ENCODE measurements at places on chromosomes 4 and X.

DNA sequence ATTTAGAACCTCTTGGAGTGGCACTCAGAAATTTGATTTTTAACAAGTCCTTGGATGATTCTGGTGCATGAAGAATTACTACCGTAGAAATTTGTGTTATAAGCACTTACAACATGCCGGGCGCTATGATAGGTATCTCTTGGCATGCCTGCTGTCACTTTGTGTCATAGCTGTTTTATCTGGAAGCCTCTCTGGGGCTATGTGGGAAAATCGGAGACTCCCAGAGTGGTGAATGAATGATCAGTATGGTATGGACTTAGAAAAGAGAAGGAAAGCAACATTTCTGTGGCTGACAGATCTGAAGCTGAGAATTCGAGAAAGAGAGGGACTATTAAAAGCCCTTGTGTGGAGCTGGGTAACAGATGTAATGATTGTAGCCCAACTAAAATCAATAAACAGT, 177.4 kb upstream of the MAMLD1 start:
- DNase-seq = no peak

DNA sequence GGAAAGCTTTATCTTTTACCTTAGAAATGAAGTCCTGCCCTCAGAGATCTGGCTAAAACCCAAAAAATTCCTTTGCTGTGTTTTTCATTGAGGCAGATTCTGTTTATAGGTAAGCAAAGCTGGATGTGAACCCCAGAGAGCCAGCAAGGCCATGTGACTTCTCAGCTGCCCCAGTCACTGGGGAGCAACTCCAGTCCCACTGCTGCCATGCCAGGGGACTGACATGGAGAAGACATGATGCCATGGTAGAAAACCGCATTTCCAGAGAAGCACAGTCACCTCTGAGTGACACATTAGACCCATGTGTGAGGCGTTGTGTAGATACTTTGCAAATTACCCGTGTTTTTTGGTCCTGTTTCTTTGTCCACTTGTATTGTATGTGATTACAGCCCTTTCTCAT, 45.4 kb downstream of the PTTG2 start:
- no peak for DNase-seq

DNA sequence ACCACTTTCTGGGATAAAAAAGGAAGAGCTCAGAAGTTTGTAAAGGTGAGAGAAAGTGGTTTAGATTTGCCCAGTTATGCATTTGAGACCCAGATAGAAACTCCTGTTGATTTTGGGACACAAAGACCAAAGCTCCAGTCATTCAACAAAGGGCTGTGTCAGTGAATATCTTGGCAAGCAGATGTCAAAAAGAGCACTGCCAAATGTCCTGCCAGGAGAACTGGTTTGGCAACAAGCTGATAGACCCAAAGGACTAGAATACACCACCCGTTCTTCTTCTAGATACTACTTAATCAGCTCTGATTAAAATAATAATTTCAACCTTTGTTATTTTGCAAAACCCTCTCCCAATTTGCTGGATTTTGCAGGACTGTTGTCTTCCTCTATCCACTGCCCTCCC, 121.4 kb downstream of the NHS start:
- DNase-seq = no peak

GRCh38 chrX:20218836-20219505, 47.7 kb downstream of the RPS6KA3 start:
- DNase-seq = no peak

DNA sequence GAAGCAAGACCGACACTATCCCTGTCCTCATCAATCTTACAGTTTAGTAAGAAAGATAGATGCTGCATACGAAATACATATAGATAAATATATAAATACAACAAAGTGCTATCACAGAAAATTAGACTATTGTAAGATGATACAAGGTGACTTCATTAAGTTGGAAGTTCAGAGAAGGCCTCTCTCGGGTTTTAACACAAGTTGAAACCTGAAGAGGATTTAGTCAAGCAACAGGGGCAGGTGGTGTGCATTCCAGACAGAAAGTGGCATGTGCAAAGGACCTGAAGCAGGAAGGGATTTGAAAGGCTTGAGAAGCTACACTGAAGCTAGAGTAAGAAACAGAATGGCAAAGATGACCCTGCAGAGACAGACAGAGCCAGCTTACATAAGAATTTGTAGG, 36.5 kb downstream of the USP46 start:
- DNase-seq = no peak

DNA sequence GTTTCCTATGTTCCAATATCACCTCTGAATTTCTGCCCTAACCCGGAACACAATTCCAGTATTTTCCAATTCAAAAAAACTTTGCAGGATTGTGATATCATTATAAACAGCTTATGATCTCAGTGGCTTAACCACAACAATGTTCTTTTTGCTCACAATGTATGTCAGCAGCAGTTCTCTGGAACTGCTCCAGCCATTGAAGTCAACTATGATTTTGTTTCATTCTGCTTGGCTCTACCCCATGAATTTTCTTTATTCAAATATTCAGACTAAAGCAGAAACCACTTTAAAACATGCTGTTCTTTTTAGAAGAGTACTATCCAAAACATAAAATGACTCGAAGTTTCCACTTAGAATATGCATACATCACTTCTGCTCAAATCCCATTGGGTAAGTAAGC, 1611.1 kb downstream of the ARAP2 start:
- DNase-seq = no peak

Data from T-helper 22 cell (primary cell).